Activated CD8-positive, alpha-beta T cell treated with anti-CD3 and anti-CD28 coated beads, Interleukin-2, amount 10 ng/mL, durations not matched to agents 7 days and 5 days (primary cell): ENCODE measurements at places on chromosomes 12 and 14. TPM values are rescaled to one million over a fixed set of nuclear protein-coding genes. Genes with fewer than 3 reads are reported as not detected.

PIWIL1 gene
- not detected for total RNA-seq

CFAP73 gene
- 0.34 TPM for total RNA-seq

KRT6A gene
- total RNA-seq, result not detected

PRPF39 gene
- total RNA-seq, result 41.0 TPM

ASPG gene
- total RNA-seq, result not detected

GRCh38 chr14:78178971-78179370 lies 8.8 kb downstream of the NRXN3 start:
- no peak for DNase-seq

DNA sequence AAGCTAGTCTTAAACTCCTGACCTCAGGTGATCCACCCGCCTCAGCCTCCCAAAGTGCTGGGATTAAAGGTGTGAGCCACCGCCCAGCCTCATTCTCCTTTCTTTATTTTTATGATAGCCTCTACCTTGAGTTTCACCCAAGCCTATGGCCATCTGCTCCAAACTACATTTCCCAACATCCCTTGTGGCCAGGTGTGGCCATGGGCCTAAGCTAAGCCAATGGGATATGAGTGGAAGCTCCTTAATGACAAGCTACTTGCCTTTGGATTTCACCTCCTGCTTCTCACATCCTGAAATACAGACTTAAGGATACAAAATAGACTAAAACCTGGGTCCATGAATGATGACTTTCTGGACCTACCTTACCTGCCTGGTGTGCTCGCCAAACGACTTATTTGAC lies 46.2 kb downstream of the DPF3 start:
- no peak for DNase-seq

GRCh38 chr12:100724071-100724470 lies 70.5 kb upstream of the ANO4 start:
- DNase-seq, result no peak

GRCh38 chr14:69153152-69153872 lies 393 bp upstream of the DCAF5 start:
- DNase-seq, result no peak

- no peak for DNase-seq
Measured at GRCh38 chr12:54378796-54379397, 5.6 kb downstream of the ZNF385A start.

DNA sequence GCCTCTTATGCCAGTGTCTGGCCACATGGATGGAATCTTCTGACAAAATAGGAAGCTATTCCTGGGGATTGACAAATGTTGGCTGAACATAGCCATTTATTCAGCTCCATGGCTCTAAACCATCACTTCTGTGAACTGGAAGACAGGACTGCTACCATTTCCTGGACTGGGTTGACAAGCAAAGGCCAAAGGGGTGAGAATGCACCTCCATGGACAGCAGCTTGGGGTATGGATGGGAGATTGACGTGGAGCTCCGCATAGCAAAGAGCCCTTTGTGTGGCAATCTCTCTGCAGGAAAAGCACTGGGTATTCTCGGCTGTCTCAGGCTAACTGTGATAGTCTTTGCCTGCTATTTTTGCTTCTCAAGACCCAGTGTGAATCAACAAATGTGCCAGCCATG lies 223.0 kb upstream of the EGLN3 start:
- no peak for DNase-seq

GRCh38 chr12:52280796-52281560 lies 6.5 kb downstream of the KRT86 start:
- DNase-seq, result no peak

GRCh38 chr12:116734156-116734768 lies 3.6 kb downstream of the SPRING1 start:
- no peak for DNase-seq

GRCh38 chr12:75742961-75743360 lies 231.6 kb upstream of the KRR1 start:
- DNase-seq, result no peak

- no peak for DNase-seq
Measured at GRCh38 chr12:52454411-52455201, 2.7 kb upstream of the KRT6B start.

- DNase-seq, result no peak
Measured at GRCh38 chr14:31843361-31844091, 233.6 kb upstream of the ARHGAP5 start.

DNA sequence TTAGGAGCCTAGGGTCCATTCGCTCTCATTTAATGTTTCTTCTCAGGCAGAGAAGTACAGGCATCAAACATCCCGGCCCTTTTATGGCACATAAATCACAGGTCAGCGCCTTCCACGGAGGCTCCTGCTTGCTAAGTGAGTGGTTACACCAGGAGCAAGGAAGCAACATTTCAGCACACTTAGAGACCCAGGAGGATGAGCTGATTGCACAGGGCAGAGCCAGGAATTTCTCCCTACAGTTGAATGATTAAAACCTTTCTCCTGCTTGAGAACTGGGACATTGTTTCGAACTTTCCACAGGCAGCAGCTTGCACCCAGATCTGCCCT lies 233.4 kb downstream of the SPTSSA start:
- no peak for DNase-seq
